Stimulated activated CD8-positive, alpha-beta memory T cell treated with anti-CD3 and anti-CD28 coated beads, Interleukin-4, amount 100 ng/mL, for 1 hour (primary cell): ENCODE measurements at places on chromosomes 1 and 21.

DNA sequence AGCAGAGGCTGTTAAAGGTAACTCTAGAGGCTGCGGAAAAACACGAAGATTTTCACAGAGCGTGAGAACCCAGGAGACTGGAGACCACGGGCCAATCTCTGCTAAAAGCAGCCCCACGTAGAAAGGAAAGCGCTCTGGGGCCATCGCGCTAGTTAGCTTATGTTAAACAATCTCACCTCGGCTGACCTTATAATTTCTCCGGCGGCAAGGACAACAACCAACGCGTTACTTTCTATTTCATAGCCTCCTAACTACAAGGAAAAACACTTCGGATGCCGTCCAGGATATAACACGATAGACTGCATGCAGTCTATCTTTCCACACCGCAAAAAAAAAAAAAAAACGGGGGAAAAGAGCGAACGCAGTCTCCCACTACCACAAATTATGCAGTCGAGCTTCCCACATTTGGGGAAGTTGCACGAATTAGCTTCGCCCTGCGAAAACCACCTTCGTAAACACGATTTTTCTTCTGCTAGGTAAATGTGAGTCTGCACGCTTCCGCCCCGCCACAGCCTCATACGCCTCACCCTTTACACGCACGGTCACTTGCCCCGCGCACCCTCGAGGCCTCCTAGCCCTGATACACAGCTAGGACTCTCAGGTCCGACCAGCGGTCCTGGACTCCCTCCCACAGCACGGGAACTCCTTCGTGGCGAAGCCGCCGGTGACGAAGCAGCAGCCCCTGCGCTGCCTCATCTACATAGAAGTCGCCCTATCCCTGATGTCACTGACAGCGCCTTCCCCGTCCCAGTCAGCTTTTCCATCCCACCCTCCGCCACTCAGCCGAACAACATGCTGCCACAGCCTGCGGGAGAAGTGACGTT is 87.8 kb downstream of the PRKAB2 start:
- DNase-seq: peak; percentile 39

GRCh38 chr21:26806801-26807295 is 38.4 kb downstream of the ADAMTS1 start:
- no peak for DNase-seq

DNA sequence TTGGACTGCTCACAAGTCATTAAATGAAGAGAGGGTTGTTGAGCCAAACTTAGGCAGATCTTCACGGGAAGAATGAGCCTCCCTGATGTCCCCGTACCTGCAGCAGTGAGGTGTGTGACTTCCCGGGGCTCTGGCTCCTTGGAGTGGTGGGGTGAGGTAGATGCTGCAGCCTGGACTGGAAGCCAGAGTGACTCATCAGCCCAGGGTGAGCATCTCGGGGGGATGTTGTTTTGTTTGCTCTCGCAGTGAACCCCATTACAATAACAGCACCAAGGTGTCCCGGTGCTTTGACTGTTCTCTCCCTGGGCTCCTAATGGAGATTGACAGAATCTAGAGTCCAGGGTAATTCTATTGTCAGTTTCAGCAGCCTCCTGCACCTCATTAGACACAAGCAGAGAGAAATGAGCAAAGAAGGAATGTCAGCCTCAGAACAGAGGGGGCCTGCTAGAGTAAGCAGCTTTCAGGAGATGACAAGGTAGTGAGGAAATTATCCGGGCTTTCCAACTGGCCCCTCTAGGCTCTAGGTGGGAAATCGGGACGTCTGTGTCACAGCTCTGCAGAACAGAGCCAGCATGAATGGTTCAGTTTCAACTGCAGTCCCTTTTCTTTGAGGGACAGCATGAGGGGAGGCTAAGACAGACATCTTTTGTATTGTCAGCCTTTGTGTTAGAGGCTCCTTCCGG is 36.0 kb upstream of the LRRN2 start:
- no peak for DNase-seq

DNA sequence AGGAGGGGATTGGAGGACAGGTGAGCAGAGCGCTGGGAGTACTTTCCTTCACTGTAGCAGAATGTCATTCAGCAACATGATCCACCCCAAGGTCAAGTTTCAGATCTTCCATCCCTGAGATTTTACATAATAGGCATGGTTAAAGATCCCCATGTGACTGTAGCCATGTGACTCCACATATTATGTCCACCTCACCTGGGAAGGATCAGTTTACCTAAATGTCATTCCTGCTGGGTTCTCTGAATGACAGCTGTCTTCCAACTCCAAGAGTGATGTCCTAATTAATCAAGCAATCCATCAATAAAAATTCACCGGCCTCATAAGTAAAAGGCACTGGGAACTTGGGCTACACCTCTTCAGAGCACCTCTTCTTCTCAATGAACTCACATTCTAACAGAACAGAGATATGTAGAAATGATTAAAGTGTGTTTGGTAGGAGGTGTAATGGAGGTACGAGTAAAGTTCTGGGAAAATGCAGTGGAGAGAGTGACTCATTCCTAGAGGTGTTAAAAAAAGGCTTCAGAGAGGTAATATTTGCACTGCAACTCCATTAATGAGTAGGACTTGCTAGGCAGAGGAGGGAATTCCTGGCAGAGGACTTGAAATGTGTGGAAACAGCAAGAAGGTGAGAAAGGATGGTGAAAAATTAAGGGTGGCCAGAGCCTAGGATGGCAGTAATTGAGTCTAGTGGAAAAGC is 22.2 kb upstream of the MAPKAPK2 start:
- DNase-seq: no peak

- no peak for DNase-seq
These were observed 60.8 kb downstream of the ZNF684 start for GRCh38 chr1:40592107-40592803.

GRCh38 chr1:22913421-22914141 is 59.1 kb downstream of the LACTBL1 start:
- no peak for DNase-seq

DNA sequence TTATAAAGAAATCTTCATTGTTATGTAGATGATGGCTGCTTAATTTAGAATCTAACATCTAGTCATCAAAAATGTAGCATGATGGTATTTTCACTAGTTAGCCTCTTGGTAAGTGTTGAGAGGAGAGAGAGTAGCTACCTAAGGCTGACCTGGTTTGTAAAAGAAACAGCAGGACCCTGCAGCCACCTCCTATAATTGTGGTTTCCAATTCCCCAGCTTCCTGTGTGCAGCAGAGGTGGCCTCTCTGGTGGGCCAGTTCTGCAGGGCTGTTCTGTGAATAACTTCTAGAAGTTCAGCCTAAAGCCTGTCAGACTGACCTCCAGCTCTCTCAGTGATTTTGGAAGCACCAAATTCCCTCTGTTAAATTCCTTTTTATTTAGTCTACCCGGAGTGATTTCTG is 246.4 kb upstream of the LRRC7 start:
- DNase-seq: no peak

DNA sequence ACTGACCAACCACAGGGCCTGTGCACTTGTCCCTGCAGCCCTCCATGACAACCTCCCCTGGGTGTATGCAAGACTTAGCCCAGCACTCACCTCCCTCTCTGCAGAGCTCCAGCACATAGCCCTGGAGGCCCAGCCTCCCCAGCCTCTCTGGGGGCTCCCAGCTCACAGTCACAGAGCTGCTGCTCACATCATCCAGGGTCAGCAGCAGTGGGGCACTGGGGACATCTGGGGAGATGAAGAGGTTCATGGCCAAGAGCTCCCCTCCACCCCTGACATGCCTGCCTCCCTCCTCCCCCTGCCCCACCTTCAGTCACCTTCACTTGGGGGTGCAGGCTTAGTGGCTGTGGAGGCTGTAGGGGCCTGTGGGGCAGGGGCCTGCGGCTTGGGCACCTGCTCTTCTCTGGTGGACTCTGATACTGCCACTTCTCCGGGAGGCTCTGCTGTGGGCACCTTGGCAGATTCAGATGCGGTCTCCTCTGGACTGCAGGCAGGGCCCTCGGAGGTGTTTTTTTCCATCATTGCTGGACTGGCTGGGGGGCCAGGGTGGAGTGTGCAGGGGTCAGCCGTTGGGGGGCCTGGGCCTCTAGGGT is at the start of gene MYBPH:
Gene MYBPH, minus strand, starts transcription at position 590 of the 590 bp plus-strand sequence. Its CDS starts 71 bp downstream, at position 519.
- DNase-seq: no peak

GRCh38 chr1:78779831-78780230 is 130.2 kb downstream of the IFI44 start:
- no peak for DNase-seq
